ENCODE measurements at places on chromosomes 2 and 18. TPM values are rescaled to one million over a fixed set of nuclear protein-coding genes. Genes with fewer than 3 reads are reported as not detected.

The MDH1B gene
- total RNA-seq = not detected

The TRIM54 gene
- total RNA-seq = 0.49 TPM

The CDH2 gene
- total RNA-seq = 16.9 TPM

The TMEM163 gene
- total RNA-seq = 0.44 TPM

All from mammary microvascular endothelial cell (primary cell).